ENCODE measurements at places on chromosomes 7 and 10.

DNA sequence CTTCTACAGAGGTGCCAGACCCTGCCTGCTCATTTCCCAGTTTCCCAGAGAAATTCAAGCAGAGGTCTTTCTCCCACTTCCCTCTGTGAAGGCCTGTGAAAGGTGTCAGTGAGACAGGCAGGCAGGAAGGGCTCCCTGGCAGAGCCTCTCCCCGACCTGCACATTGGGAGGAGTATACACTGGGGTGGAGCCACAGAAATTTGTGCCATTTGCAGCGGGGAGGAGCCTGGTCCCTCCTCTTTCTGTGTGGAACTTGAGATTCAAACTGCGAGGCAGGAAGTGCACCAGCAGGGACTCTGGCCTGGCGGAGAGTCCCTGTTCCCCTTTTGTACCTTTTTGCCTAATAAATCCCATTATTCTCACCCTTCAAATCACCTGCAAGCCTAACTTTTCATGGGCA lies 54.6 kb upstream of the OPN4 start:
- no peak for DNase-seq

GRCh38 chr7:40015790-40016296 lies 65.8 kb downstream of the CDK13 start:
- DNase-seq, result peak; percentile 42

- no peak for DNase-seq
These were observed 22.9 kb upstream of the NPS start for GRCh38 chr10:127526161-127526560.

- DNase-seq, result no peak
These were observed 77.8 kb downstream of the BAMBI start for GRCh38 chr10:28754930-28755718.

GRCh38 chr10:78185693-78186055 lies 152.0 kb downstream of the RPS24 start:
- no peak for DNase-seq

DNA sequence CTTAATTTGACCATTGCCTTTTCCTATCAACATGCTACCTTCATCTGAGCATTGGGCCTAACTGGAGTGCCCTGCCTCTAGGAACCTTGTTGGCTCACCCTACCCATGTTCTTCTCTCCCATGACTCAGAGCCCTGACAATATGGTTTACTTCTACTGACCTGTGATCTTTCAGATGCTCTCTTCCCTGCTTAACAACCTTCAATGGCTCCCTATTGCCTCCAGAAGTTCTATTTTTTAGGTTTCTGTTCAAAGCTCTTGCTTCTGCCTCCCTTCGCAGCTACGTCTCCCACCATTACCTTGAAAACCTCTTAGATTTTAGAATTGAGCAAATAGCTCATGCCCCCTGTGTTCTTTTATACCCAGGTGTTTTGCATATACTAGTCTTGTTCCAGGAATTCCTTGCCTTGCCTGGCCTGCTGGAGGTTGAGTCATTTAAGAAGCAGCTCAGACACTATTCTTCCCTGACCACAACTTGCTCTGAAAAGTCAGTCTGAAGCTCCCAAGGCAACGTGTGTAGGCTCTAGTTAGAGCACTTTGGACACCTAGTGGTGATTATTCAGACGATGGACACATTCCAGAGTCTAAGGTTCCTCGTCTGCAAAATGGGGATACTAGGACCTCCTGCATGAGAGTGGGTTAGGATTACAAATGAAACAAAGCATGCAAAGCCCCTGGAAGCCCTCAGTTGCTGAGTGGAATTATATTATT lies 64.4 kb upstream of the EMX2 start:
- no peak for DNase-seq

DNA sequence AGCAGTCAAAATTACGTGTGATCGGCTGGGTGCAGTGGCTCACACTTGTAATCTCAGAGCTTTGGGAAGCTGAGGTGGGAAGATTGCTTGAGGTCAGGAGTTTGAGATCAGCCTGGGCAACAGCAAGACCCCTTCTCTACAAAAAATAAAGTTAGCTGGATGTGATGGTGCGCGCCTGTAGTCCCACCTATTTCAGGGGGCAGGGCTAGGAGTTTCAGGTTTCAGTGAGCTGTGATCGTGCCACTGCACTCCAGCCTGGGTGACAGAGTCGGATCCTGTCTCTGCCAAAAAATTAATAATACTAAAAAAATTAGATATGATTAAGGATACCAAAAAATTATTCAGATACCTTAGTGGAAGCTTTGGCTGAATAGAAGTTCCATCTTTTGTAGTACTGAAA lies 136.4 kb downstream of the SDK1 start:
- no peak for DNase-seq

DNA sequence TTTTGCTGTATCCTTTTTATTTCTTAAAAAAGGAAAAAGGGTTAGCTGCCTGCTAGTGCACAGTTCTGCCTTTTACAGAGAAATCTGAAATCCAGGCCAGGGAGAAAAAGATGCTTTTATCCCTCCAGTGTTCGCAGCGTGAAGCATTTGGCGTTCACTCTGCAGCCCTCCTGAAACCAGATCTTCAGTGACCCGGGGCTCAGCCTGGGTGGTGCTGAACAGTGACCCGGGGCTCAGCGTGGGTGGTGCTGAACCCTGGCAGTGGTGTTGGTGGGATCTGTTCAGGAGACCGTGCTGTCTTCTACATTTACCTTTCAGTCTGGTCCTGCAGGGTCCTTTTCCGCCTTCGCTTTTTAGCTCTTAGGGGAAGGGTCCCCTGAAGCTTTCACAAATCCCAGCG lies 164.7 kb upstream of the KLF6 start:
- DNase-seq, result no peak

GRCh38 chr7:76060842-76061241 lies 12.9 kb downstream of the MDH2 start:
- DNase-seq, result no peak

DNA sequence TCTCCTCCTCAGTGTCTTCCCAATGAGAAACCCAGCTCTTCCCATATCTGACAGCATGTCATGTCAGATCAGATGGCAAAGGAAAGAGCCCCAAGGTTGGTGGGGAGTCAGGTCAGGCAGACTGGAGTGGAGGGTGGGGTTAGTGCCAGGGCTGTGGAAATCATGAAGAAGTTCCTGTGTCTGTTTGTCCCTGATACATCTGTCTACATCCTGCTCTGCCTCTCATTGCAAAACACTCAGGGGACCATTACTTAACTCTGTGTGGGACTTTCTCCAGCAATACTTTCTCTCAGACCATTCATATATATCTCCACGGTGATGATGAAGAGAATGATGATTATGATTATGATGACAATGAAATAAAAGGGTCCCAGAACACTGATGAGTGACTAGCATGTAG lies 3.3 kb downstream of the PRRT4 start:
- DNase-seq, result no peak
